Naive B cell (primary cell): ENCODE measurements at places on chromosomes 16 and 17.

GRCh38 chr16:1942047-1942809 lies 771 bp downstream of the MSRB1 start:
- no peak for DNase-seq

DNA sequence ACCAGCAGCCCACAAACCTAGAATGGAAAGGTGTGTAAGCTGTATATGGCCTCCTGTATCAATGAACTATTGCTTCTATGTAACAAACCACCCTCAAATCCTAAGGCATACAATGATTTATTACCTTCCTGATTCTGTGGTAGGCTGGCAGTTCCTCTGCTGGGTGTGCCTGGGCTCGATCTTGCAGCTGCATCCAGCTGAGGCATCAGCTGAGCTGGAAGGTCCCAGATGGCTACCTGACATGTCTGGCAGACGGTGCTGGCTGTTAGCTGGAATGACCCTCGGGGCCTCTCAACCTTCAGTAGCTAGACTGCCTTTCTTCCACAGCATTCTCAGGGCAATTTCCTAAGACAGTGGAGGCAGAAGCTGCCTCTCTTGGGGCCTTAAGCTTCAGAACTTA lies 152.7 kb downstream of the RAB11FIP4 start:
- no peak for DNase-seq

DNA sequence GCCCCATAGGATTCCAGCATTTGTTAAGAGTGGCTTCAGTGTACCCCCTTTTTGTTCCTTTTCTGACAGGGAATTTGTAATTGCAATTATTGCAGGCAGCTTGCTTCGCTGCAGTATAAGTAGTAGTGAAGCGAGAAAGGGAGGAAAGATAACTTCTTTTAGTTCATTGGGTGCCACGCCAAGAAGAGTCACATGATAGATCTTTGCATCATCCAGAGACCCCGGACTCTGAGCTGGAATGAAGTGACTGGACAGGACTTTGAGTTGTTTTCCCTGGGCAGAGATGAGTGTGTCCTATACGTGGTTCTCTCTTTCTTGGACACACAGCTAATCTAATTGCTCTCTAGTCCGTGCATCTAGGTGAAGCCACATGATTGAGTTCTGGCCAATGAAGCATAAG lies 44.8 kb upstream of the PMFBP1 start:
- no peak for DNase-seq

GRCh38 chr17:55168958-55169687 lies 95.6 kb upstream of the HLF start:
- DNase-seq = peak; percentile 31

DNA sequence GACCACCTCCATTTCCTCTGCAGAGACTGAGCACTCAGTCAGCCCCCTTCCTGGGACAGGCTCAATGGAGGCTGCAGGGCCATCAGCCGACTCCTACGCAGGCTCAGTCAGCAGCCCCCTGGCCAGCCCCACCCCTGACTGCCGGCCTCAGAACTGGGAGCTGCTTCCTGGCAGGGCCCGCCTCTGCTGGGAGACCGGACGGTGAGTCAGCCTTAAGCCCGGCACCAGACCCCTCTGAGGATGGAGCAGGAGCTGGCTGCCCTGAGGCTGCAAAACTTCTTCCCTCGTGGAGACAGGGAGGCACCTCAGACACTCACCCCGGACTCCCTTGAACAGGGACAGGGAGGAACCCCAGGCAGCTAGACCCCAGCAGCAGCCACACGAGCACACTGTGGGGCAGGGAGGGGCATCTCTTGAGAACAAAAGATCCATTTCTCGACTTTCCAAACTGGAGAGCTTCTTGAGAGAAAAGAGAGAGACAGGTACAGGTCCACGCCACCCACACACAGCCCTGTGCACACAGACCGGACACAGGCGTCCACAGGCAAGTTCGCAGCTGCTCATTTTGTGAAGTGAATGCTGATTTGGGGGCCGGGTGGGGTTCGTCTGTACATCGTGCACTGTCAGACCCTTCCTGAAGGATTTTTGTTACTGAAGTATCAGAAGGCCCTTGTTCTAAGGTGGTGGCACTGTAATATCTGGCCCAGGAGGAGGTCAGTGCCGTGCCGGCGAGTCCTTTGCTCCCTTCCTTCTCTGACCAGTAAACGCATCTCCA lies 1.3 kb upstream of the TUBB3 start:
- no peak for DNase-seq

DNA sequence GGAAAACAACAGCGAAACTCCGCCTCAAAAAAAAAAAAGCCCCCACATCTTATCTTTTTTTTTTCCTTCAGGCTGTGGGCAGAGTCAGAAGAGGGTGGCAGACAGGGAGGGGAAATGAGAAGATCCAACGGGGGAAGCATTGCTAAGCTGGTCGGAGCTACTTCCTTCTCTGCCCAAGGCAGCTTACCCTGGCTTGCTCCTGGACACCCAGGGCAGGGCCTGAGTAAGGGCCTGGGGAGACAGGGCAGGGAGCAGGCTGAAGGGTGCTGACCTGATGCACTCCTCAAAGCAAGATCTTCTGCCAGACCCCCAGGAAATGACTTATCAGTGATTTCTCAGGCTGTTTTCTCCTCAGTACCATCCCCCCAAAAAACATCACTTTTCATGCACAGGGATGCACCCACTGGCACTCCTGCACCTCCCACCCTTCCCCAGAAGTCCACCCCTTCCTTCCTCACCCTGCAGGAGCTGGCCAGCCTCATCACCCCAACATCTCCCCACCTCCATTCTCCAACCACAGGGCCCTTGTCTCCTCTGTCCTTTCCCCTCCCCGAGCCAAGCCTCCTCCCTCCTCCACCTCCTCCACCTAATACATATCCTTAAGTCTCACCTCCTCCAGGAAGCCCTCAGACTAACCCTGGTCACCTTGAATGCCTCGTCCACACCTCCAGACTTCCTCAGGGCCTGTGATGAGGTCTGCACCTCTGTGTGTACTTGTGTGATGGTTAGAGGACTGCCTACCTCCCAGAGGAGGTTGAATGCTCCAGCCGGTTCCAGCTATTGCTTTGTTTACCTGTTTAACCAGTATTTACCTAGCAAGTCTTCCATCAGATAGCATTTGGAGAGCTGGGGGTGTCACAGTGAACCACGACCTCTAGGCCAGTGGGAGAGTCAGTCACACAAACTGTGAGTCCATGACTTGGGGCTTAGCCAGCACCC lies 1.2 kb upstream of the HBA1 start:
- no peak for DNase-seq

GRCh38 chr17:73027130-73027741 lies 65.3 kb downstream of the SLC39A11 start:
- no peak for DNase-seq

DNA sequence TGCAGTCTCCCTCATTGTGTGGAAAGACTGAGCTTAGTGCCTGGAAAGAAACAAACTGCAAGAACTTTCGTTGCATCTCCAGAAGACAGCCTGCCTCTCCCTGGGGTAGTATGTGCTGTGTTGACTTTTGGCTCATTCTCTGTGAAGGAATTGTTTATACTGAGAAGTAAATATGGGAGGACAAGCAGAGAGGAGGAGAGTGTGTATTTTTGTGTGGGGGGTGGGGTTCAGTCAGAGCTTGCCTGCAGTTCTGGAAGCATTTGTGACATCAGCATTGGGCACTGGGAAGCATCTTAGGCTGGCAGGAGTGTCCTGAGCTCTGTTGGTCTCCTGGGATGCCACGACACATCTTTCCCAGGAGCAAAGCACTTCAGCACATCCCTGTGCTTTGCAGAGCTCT lies 147.9 kb downstream of the HS3ST3B1 start:
- DNase-seq = no peak

DNA sequence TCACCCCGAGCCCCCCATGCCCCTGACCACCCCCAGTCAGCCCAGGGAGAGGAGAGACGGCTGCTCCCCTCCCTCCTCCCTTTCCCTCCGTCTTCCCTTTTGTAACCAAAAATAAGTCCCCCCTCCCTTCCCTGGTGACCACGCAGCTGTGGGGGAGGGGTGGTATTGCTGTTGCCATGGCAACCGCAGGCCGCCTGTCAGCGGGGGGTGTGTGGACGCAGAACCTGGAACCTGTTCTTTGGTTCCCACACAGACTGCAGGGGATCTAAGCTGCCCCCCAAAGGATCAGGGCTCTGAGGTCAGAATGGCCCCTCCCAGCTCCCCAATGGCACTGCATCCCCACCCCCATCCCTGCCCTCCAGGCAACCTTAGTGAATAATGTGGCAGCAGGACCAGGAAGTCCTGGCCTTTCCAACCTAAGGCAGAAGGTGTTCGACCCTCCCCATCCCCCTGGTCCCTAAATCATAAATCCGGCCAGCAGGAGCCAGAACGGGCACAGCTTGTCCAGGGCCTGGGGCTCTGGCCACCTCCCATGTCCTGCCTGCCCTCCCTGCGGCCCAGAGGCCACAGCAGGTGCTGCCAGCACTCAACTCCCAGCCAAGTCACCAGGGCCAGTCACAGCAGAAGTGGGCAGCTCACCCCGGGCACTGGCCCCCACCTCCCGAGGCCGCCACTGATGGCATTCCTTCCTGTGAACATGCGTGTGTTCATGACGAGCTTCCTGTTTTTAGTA lies 12.0 kb downstream of the CA4 start:
- no peak for DNase-seq

GRCh38 chr17:70295329-70295728 lies 126.0 kb downstream of the KCNJ2 start:
- no peak for DNase-seq

DNA sequence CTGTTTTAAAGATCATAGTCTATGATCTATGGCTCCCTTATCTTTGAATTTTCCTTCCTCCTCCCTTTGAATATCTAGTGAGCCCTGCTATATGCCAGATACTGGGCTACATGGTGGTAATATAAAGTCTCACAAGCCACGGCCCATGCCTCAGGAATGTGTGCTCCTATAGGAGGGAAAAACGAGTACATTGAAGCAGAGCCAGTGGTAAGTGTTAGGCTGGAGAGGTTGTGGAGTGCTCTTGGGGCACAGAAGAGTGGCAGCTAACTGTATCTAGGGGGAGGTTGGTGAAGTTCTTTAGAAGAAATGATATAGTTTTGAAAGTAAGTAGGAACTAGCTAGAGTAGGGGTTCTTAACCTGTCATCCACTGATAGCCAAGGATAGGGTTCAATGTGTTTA lies 105.8 kb upstream of the PMFBP1 start:
- DNase-seq = no peak

DNA sequence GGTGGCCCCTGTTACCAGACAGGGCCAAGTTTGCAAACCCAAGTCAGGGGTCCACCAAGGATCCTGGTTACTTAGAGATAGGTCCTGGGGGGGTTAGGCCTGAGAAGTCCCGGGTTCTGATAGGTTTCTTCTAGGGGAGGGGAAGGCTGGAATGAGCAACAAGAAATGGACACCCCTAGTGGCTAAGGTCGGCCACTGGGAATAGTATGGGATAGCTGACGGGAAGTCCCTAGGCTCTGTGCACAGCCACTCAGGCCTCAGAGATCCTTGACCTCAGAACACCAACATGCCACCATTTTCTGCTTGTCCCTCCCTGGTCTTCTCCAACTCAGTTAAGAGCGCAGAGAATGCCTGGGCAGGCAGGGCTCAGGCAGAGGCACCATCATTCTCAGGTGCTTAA lies 13.4 kb downstream of the TK2 start:
- no peak for DNase-seq

GRCh38 chr17:2181206-2181896 lies 122.2 kb downstream of the SMG6 start:
- DNase-seq = no peak

DNA sequence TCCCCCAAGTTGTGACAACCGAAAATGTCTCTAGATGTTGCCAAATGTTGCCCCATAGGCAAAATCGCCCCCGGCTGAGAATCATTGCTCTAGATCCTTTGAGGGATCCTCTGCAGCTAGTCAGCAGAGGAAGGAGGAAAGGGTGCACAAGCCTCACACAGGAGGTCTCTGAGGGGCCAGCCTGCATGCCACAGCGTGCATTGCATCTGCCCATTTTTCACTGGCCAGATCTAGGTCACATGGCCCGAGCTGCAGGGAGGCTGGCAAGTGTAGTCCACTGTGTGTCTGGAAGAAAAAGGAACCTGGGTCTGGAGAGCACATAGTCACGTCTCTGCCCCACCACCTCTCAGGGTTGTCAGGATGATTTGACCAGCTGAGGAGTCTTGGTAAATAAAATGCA lies 138.2 kb downstream of the CCT6B start:
- DNase-seq = no peak

DNA sequence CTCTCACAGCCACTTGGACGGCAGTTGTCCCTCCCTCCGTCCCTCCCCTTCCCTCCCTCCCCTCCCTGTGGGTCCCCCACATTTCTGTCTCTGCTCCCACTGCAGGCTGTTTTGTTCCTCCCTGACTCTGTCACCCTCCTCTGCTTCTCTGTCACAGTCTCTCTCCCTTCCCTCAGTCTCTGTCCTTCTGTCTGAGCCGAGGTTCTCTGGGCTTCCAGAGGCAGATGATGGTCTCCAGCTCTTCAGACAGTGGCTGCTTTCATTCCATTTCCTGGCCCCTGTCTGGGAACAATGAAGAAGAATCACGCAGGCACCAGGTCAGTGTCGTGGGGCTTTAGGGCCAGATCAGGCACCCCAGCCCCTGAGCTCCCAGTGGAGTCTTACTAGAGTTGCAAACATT lies 8.8 kb upstream of the CYB561 start:
- no peak for DNase-seq

DNA sequence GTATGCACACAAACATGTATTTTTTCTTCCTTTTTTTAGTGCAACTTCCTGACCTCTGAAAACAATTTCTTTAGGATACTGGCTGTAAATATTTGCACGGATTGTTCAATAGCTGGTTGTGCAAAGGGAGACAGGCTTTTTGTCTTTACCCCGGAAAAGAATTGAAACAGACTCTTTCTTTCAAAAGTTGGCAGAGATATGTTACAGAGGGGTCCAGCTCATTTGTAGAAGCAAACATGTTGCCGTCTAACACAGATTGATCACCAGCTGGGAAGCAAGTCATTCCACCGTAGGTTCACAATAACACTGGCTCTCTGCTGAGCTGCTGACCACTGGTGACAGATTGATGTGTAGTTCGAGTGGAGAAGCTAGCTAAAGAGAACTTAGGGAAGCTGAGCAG lies 130.9 kb downstream of the STX8 start:
- no peak for DNase-seq

- DNase-seq = no peak
These were observed 1418.8 kb downstream of the CDH11 start for GRCh38 chr16:63702981-63703590.

- no peak for DNase-seq
These were observed 9.5 kb upstream of the BHLHA9 start for GRCh38 chr17:1260770-1261161.

GRCh38 chr16:46830902-46831647 lies at the start of gene C16orf87:
C16orf87 (minus strand) TSS chr16:46831180; CDS start chr16:46831149, 31 bp downstream.
- peak; percentile 92 for DNase-seq

GRCh38 chr17:31561469-31562375 lies 170.2 kb downstream of the RAB11FIP4 start:
- no peak for DNase-seq
